ENCODE measurements at places on chromosomes 3 and 15.

GRCh38 chr3:140724856-140725812, 47.3 kb downstream of the TRIM42 start:
- DNase-seq: no peak

DNA sequence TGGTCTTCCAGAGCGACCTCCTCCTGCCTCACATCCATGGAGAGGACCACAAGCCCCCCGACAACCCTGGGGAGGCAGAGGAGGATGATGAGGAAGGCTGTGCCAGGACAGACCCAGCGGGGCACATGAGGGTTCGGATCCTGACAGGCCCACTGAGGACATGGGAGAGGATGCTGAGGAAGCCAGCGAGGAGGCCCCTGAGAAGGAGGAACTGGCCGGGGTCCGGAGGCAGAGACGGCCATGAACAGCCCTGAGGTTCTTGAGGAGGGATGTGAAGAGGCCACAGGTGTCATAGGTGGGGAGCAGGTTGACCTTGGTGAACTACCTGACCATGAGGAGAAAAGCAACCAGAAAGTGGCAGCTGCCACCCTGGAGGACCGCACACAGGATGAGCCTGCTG, 54.9 kb upstream of the WNT7A start:
- no peak for DNase-seq

- no peak for DNase-seq
Measured at GRCh38 chr15:37698679-37699078, 235.8 kb upstream of the TMCO5A start.

GRCh38 chr3:179719048-179719734, 66.4 kb downstream of the USP13 start:
- no peak for DNase-seq

- no peak for DNase-seq
Measured at GRCh38 chr3:165883863-165884478, 46.7 kb upstream of the BCHE start.

GRCh38 chr15:42171122-42171521, 14.7 kb upstream of the PLA2G4F start:
- DNase-seq: no peak
